Lung microvascular endothelial cell (primary cell): ENCODE measurements at places on chromosomes 2 and 18.

DNA sequence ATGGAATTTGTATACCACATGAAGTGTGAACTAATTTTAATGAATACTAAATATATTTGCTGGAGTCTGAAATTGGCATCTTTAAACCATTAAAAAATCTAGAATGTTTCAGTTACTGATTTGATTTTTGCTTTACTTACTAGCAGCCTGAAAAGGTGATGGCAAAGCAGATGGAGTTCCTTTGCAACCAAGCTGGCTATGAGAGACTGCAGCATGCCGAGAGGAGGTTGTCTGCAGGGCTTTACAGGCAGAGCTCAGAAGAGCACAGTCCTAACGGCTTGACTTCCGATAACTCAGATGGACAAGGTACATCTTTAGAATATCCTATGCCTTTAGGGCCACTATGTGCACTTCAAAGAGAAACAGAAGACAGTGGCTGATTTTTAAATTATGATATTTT is 36.5 kb downstream of the NAB1 start:
- no peak for DNase-seq

DNA sequence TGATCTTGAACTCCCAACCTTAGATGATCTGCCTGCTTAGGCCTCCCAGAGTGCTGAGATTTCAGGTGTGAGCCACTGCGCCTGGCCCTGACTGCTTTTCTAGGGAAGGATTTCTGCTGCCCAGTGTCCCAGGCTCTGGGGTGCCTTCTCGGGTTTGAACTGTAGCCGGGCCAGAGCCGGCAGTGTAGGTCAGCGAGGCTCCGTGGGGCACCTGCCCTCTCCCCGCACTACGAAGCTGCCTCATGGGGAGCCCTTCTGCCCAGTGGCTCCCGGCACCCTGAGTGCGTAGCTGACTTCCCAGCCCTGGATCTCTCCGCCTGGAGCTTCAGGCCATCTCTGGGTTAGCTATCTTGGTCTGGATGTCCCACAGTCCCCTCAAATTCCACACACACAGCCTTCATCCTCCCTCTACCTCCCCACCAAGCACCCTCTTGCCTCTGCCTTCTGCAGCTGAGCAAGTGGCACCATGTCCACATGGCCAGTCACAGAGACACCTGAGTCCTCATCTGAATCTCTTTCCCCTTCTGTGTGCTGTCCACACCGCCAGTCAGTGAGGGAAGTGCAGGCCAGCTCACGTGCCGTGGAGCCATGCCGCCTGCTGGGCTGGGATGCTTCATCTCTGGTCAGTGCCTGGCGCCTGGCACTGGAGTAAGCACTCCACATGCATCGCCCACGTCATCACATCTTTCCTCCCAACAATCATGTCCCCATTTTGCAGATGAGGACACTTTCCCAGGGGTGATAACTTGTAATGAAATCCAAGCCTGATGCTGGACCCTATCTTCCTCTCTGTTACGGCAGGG is 69.2 kb downstream of the EDAR start:
- DNase-seq = no peak

GRCh38 chr2:191933307-191934105 is 86.6 kb upstream of the CAVIN2 start:
- DNase-seq = peak; percentile 52

DNA sequence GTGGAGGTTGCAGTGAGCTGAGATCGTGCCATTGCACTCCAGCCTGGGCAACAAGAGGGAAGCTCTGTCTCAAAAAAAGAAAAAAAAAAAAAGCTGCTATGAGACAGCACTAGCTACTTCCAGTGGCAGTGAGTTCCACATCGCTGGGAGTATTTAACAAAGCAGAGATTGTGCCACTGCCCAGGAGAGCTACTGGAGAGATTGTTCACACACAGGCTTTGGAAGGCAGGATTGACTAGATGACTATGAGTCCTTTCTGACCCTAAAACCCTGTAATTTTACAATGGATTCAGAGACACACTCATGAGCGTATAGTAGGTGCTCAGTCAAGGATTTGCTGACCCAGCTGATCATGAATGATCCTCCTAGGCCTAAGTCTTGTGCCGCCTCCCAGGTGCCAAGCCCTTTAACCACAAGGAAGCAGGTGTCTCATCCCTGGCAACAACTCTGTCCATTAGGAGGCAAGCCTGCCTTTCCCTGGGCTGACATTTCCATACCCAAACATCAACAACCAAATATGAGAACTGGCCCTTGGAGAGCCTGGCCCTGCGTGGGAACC is 45.0 kb upstream of the ODC1 start:
- DNase-seq = no peak

DNA sequence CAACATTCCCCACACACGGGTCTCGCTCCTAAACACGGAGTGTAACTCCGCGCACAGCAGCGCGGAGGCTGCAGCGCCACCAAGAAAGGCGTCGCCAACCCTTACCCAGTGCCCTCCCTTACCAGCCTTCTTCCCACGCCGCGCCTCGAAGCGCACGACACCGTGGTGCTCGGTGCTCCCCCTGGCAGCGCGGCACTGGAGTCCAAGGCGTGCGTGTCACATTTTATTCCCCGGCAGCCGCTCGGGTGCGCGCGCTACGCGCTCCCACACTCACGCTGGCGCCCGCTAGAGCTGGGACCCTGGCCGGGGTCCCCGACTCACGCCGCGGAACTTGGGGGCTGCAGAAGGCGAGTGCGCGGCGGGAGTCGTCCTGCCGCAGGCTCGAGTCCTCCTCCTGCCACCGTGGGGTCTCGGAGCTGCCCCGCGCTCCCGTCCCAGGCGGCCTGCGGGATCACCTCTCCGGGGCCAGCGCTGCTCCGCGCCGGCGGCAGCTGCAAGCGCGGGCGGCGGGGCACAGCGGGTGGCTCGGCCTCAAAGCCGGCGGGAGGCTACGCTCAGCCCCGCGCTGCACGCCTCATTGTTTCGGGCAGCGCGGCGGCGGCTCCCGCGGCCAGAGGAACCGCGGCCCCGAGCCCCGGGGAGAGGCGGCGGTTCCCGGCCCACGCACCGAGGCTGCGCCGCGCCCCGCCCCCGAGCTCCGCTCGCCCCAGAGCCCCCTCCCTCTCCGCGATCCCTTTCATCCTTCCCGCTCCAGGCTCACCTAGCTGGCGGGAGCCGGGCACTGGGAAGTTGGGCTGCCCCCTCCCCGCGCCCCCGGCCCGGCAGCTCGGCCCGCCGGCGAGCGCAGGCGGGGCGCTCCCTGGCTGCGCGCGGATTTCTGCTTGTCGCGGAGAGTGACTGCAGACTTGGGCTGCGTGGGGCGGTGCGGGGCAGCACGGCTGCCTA is at the start of gene ST6GAL2:
Gene ST6GAL2 (minus strand): TSS at position 197 of the 945 bp plus-strand sequence. CDS start 42,190 bp downstream, outside the sequence.
- DNase-seq = peak; percentile 23
